A673 (cell line): ENCODE measurements at places on chromosomes 7 and 10.

- no peak for DNase-seq
Observed at GRCh38 chr7:132138817-132139216, 437.5 kb downstream of the PLXNA4 start.

- DNase-seq: no peak
Observed at GRCh38 chr7:100875356-100875751, 451 bp downstream of the SRRT start.

- no peak for DNase-seq
Observed at GRCh38 chr10:17682236-17682946, 38.4 kb downstream of the STAM start.

GRCh38 chr10:91694170-91694794 lies 61.4 kb upstream of the PPP1R3C start:
- peak; percentile 62 for DNase-seq

- DNase-seq: no peak
Observed at GRCh38 chr7:36723951-36724664, at the start of gene AOAH. TSS of gene AOAH (minus strand) at chr7:36724494. CDS start at chr7:36724148, 346 bp downstream.

- DNase-seq: no peak
Observed at GRCh38 chr10:548238-548901, 141.1 kb downstream of the DIP2C start.
